Activated CD4-positive, alpha-beta memory T cell treated with anti-CD3 and anti-CD28 coated beads, Interleukin-2, amount 10 ng/mL, durations not matched to agents 7 days and 5 days (primary cell): ENCODE measurements at places on chromosomes 2 and 18. TPM values are rescaled to one million over a fixed set of nuclear protein-coding genes. Genes with fewer than 3 reads are reported as not detected.

- peak; percentile 40 for DNase-seq
Observed at GRCh38 chr18:36284671-36285295, 12.7 kb upstream of the FHOD3 start.

DNA sequence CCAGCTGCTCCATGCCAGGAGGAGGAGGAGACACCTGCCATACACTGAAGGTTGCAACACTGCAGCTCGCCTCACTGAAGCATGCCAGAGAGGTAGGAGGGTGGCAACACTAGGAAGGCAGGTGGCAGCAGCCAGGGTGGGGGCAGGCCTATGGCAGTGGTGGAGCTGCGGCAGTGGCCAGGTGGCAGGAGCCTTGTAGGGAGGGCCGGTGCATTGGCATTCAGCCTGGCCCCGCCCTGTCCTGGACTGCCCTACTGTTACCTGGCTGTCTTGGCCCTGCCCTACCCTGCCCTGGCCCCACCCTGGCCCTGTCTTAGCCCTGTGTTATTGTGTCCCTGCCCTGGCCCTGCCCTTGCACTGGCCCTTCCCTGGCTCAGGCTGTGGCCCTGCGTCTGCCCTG lies 7.4 kb upstream of the ANKRD62 start:
- DNase-seq: no peak

- DNase-seq: no peak
Observed at GRCh38 chr18:51754566-51754965, 557.1 kb upstream of the MEX3C start.

DNA sequence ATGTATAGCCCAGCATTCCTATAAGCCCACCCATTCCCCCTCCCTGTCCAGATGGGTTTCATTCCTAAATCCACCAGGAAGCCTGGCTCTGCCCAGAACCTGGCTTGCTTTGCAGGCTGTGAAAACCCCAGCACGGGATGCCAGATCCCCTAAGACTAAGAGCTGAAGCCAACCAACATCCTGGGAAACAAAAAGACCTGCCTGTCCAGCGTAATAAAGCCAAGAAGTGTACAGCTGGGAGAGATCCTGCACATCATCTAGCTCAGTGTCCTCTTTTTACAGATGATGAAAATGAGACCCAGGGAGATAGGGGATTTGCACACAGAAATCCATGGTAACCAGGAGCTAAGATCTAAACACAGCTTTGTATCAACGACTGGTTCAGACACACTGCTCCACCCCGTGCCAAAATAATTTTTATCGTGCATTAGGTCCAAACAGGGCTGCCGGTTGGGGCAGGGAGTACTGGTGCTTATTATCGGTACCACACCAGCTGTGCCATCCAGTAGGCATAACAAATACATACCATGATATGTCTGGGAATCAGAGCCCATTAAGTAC lies 2.9 kb downstream of the RND3 start:
- no peak for DNase-seq

- DNase-seq: no peak
Observed at GRCh38 chr2:45137966-45138695, 128.9 kb upstream of the SIX2 start.

The KCNJ13 gene
- not detected for total RNA-seq

The CYP1B1 gene
- 17.1 TPM for total RNA-seq

The RAX gene
- total RNA-seq: 0.10 TPM

The SERPINB11 gene
- total RNA-seq: not detected

The TMEFF2 gene
- total RNA-seq: not detected

The ZNF519 gene
- total RNA-seq: 9.1 TPM
